CD4-positive, alpha-beta T cell treated with Interleukin-6 at 100 ng/mL for 8 hours (primary cell): ENCODE measurements at places on chromosomes 1 and 21.
A peak's percentile ranks its signal among the peaks of the same experiment; 100 is the strongest.

- no peak for DNase-seq
Measured at GRCh38 chr1:167676916-167677848, 44.6 kb upstream of the MPZL1 start.

- DNase-seq = no peak
Measured at GRCh38 chr1:68814067-68814466, 317.2 kb upstream of the DEPDC1 start.

DNA sequence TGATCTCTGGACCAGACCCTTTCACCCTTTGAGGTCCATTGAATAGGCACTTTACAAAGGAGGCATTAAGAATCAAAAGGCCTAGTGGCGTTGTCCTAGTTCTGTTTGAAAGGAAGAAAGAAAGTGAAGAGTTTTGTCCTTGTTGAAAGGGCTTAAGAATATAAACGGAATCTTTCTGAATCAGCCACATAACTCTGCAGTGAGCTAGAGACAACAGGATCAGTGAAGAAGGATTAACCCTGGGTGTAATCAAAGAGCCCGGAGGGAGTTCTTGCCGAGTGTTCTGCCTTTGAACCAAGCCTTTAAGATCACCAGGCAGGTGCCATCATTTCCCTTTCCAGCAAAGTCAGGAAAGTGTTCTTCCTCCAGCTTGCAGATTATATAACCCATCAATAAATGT, 54.8 kb upstream of the CNTN2 start:
- DNase-seq = no peak

DNA sequence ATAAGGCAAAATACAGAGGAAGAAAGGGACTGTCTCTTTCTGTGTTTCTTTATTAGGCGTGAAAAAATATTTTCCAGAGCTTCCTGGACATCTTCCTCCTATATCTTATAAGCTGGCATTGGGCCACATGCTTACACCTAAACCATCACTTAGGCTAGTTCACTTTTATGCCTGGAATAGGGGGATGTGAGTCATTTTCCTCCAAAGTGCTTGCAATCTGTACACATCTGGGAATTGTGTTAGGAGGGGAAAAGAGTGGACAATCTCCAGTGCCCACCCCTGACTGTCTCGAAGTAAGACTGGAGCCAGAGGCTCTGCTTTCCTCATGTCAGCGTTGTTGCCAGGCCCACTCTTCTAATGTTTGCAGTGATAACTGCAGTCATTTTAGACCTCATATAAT, 29.9 kb downstream of the GIPC2 start:
- no peak for DNase-seq

GRCh38 chr1:213929398-213929797, 58.4 kb upstream of the PROX1 start:
- no peak for DNase-seq

DNA sequence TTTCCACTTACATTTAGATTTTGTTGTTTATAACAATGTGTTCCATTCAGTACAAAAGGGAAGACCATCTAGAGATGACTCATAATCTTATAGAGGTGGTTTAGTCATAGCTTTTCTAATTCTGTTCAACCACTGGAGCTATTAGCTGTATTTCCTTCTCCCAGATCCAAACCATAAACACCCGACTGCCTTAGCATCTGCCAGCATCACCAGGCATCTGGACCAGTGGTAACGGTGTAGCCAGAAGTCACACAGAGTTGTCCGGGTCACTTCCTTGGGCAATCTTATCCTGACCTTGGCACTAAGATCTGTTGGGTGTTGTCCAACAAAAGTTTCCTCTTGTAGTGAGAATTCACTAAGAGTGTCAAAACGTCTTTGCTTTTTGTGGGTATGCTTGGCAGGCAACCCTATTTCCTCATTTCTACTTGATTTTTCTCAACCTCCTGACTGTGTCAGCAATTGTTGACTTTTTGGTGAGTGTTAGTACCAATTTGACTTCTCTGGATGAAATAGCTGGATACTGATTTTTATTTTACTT, 372.1 kb upstream of the B3GALT2 start:
- DNase-seq = peak; percentile 21

DNA sequence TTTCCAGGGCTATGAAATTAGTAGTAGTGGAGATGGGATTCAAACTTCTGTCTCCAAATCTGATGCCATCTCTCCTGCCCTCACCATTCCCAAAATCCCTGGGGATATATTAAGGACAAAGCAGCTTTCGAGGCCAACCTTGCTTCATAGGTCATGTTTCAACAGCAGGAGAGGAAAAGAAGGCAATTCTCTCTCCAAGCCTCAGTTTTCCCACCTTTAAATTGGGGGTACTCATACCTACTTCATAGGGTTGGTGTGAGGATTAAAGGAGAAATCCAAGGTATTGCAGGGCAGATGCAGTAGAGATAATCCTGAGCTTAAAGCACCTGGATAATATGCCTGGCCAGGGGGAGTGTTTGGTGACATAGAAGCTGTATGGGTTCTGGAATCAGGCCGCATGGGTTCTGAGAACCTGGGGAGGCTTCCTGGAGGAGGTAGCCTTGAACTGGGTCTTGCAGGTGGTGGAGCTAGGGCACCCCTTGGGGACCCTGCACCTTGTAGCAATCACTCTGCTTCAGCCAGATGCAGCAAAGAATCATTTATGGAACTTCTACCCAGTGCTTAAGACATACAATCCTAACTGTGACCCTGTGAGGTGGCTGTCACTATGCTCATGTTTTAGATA, 10.7 kb upstream of the IFFO2 start:
- no peak for DNase-seq

GRCh38 chr1:28291711-28292110, 32.4 kb downstream of the SESN2 start:
- DNase-seq = no peak

GRCh38 chr1:156502391-156502893, 1.9 kb upstream of the MEF2D start:
- no peak for DNase-seq

DNA sequence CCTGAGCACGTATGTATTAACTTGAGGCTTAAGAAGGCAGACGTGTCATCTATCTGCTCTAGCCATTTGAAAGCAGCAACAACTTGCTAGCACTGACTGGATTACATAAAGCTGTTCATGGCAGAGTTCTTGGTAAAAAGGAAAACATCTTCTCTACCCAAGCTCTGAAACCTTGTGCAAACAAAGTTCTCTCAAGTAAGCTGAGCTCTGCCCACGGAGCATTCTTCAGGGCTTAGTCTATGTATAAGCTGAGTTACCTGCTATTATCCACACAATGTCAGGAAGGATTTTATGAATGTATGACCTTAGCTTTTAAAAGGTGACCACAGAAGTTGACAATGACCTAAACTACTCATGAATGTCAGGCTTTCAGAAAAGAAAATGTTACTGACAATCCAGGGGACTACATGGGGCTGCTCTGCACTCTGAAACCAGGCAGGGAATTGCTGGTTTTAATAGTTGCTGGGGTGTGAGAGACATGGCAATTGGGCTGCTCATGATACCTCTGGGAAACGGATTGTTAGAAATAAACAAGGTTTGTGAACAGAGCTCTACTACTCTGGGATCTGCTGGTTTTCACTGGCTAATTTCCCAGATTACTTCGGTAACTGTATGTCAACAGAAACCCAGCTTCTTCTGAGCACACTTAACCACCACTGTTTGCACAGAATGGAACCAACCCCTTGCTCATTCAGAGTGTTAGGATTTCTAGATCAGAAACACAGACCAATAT, 29.6 kb upstream of the CCN1 start:
- no peak for DNase-seq

- no peak for DNase-seq
Measured at GRCh38 chr1:94590203-94591137, 48.9 kb upstream of the F3 start.

DNA sequence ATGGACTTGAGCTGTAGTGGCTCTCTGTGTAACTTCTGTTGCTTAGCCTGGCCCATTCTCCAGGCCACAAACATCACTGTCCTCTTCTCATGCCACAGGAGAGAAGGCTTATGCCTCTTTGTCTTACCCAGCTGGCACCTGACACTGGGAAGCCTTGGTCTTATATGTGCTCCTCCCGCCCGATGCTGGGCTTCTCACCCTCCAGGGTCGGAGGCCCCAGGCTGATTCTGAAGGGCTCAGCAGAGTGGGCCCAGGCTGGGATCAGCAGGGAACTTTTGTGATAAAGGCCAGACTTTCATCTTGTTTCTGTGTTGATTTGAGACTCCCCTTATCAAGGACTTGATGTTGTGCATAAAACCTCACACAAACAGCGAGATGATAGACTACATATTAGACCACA, 29.8 kb downstream of the TRPM2 start:
- DNase-seq = no peak

GRCh38 chr1:3905953-3906671, 6.0 kb upstream of the C1orf174 start:
- DNase-seq = no peak

DNA sequence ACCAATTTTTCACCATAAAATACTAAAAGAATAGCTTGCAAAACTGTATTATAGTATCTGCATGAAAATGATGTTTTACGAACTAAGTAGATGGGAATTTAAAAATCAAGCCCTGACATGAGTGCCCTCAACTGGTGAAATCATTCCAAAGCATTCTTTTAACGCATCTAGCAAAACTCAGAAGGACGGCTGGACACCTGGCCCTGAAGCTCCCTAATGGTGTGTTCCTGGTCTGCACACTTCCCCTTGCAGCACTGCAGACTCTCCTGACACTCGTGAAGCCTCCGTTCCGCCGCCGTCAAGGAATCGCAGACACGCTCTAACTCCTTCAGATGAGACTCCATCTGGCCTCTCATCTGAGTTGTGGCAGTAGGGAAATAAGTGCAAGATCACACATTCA, 39.9 kb downstream of the ODF2L start:
- no peak for DNase-seq

DNA sequence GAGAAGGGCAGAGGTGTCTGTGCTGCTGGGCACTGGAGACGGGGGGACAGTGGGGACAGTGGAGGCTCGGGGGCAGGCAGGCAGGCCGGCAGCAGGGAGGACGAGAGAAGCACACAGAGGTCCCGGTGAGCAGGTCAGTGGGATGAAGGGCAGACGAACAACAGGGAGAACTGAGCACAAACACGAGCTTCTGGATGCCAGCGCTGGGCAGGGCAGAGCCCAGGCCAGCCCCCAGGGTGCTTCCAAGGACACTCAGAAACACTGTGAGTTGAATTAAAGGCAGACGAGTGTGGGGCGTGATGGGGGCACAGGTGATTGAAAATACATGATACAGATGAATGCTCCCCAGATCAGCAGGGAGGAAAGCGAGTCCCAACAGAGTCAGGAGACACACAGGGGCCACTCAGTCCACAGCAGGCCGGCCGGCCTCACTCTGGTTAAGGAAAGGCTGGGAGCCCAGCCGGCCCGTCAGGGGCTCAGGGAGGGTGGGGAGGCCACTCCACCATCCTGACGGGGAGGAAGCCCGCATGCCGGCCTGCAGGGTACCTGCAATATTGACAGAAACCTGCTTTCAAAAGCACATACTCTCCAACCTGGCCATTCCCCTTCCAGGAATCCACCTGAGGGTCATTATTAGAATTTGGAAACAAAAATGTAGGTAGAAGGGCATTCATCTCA, 14.1 kb downstream of the SLC19A1 start:
- no peak for DNase-seq

- no peak for DNase-seq
Measured at GRCh38 chr1:248404024-248404423, 1.2 kb downstream of the OR2T1 start.

GRCh38 chr1:2331200-2331544, 60.2 kb downstream of the MORN1 start:
- no peak for DNase-seq

- peak; percentile 63 for DNase-seq
Measured at GRCh38 chr1:181038399-181038873, 4.7 kb downstream of the MR1 start.
